ENCODE measurements at places on chromosomes 1 and 21.

- DNase-seq = no peak
Measured at GRCh38 chr1:201329286-201329685, 46.0 kb downstream of the PKP1 start.

- no peak for DNase-seq
Measured at GRCh38 chr1:12610305-12610935, 7.6 kb downstream of the DHRS3 start.

DNA sequence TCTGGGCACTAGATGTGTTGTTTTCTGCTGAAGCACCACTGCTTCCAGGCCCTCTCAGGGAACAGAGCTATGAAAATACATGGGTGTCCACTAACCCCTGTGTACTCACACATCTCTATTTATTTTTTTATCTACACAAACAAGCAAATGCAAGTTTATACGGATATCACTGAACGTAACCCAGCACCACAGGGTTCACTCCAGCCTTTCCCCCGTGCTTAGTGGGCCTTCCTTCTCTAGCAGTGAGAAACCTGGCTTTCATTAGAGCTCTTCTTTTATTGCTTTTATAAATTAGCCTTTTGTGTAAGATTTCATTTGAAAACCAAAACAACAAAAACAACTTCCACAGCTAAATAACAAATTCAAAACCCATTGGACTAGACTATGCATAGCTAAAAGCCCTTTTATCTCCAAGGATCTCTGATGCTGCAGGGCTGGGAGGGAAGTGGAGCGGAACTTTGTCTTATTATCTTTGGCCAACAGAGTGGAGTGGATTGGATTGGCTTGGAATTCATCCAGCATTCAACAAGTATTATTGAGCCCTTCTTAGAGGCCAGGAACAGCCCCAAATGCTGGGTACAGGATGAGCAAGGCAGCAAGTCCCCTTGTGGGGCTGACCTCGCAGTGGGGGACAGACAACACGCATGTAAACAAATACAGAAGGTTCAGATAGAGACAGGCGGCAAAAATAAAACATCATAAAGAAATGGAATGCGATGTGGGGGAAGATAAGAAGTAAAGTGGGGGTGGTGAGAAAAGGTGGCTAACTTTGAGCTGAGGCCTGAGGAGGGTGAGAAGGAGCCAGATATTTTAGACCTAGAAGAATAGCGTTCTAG, 371.8 kb upstream of the POU3F1 start:
- DNase-seq = no peak

DNA sequence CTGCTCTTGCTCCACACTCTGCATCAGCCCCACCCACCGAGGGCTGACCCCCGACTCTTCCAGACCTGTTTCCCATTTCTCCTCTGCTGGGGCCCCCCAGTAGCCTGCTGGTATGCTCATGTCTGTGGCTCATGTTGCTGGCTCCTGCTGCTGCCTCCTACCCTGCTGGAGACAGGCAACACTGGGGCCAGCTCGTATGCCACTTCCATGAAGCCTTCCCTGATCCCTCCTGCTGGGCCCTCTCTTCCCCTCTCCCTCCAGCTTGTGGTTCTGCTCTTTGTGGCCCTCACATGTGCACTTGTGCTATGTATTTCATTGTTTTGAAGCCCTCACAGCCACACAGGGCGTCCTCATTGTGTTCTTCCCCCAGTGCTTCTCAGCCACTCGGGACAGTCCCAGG, 40.5 kb downstream of the CNN3 start:
- no peak for DNase-seq

GRCh38 chr1:61343734-61344420, 261.5 kb downstream of the NFIA start:
- no peak for DNase-seq

- no peak for DNase-seq
Measured at GRCh38 chr1:224643653-224644052, 27.5 kb downstream of the CNIH3 start.
